Posterior vena cava (tissue), 2 donors: ENCODE measurements at places on chromosomes 7 and 10. TPM values are rescaled to one million over a fixed set of nuclear protein-coding genes. Genes with fewer than 3 reads are reported as not detected.

MYL10 gene
- not detected for total RNA-seq

PNLIPRP2 gene
- total RNA-seq = not detected

CRYGN gene
- 1.1 TPM for total RNA-seq

HOXA3 gene
- total RNA-seq = 7.2 TPM

AMPH gene
- total RNA-seq = 7.3 TPM

GNGT1 gene
- not detected for total RNA-seq

NPY4R gene
- not detected for total RNA-seq

TRPV5 gene
- not detected for total RNA-seq

ZNF33A gene
- 18.5 TPM for total RNA-seq

- DNase-seq = no peak
These were observed 24.0 kb downstream of the CDHR3 start for GRCh38 chr7:105987046-105987445.

GRCh38 chr10:80988755-80989154, 451.1 kb downstream of the SH2D4B start:
- no peak for DNase-seq

DNA sequence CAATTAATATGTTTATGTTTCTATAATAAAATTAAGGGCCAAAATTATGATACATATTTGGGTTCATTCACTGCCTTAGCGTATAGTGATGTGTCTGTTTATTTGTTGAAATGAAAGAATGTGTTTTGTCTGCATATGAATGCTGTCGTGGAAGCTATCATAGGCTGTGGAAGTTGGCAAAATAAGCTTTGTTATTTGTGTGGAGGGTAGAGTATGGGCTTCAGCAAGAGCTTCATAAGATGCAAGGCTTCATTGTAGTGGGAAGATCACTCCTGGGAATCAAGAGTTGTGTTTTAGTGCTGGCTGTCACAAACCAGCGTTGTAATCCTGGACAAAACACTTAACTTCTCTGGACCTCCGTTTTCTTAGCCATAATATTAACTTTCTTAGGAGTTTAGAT, 2.5 kb downstream of the SLK start:
- no peak for DNase-seq

- no peak for DNase-seq
These were observed 47.0 kb downstream of the KCNMA1 start for GRCh38 chr10:77590344-77591237.

DNA sequence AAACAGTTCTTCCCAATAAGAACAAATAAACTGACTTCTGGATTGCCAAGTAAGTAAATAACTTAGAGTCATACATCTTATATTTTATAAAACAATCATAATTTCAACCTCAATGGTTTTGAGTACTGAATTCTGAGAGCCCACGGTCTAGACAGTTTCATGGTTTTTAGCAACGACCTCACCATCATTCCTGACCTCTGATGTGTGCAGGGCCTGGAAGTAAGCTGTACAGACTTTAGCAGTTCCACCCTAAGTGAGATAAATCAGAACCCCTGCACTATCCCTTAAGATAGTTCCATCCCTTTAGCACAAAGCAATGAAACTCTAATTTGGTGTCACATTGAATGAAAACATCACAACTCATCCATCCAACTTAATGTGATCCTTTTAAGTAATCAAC, 86.0 kb downstream of the NEBL start:
- DNase-seq = no peak

DNA sequence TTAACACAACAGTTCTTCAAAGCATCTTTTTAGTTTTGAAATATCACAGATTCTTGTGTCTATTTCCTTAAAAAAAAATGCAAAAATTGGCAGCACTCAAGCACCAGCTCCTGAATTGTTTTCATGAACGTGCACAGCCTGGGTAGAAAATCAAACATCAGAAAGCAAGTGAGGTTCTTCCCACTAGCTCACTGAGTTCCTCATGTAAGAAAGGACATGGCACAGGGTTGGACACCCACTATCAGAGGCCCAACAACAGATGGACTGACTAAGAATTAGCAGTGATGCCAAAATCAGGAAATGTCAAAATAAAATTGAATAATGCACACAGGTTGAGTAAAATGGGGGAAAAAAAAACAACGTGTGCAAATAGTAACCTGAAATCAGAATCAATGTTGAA, 146.8 kb downstream of the PCLO start:
- no peak for DNase-seq

DNA sequence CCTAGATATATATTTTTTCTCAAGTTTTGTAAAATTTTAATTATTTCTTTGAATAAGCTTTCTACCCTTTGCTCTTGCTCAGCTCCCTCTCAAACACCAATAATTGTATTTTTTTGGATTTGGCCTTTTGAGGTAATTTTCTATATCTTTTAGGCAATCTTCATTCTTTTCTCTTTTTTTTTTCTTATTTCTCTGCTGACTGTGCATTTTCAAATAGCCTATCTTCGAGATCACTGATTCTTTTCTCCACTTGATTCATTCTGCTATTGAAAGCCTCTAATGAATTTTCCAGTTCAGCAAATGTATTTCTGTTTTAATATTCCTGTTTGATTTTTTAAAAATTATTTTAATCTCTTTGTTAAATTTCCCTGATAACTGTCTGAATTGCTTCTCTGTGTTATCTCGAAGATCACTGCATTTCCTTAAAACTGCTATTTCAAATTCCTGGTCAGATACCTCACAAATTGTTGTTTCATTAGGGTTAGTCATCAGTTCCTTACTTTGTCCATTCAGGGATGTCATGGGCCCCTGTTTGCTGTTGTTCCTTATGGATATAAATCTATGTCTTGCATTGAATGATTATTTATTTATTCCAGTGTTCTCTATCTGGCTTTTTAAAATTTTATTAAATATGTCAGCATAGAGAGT, 100.1 kb upstream of the UNC5B start:
- no peak for DNase-seq

GRCh38 chr10:9228771-9229170, 1174.3 kb downstream of the GATA3 start:
- DNase-seq = no peak

- no peak for DNase-seq
These were observed 56.1 kb upstream of the PDLIM1 start for GRCh38 chr10:95346715-95347401.

GRCh38 chr10:1244493-1244892, 188.3 kb downstream of the WDR37 start:
- peak; percentile 56 for DNase-seq

GRCh38 chr7:151873402-151873965, 3.4 kb downstream of the PRKAG2 start:
- DNase-seq = peak; percentile 76

GRCh38 chr7:20329389-20330238, 1.1 kb upstream of the ITGB8 start:
- peak; percentile 83 for DNase-seq

GRCh38 chr10:109996766-109997171, 11.0 kb upstream of the ADD3 start:
- DNase-seq = no peak

GRCh38 chr10:101301111-101301731, 52.7 kb upstream of the BTRC start:
- DNase-seq = no peak

DNA sequence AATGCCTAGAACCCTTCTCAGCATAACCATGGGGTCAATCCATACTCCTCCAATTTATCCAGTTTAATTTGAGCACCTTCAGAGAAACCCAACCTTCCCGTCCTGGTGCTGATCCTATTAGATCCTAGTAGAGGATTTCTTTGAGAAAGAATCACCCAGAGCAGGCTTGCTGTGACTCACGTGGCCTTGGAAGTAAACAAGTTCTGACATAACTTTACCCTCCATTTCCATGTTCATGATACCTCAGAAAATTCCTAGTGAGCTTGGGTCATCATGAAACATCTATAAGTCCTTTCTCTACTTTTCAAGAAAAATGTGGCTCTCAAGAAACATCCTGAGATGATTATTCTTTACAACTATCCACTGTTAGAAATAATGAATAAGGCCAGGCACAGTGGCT, 71.7 kb downstream of the PRLHR start:
- DNase-seq = no peak
